Stimulated activated CD8-positive, alpha-beta memory T cell treated with anti-CD3 and anti-CD28 coated beads, Interleukin-15, amount 100 ng/mL, for 48 hours (primary cell): ENCODE measurements at places on chromosomes 1 and 21.
A peak's percentile ranks its signal among the peaks of the same experiment; 100 is the strongest.

- DNase-seq, result no peak
Measured at GRCh38 chr1:70041317-70042045, 163.9 kb downstream of the LRRC40 start.

DNA sequence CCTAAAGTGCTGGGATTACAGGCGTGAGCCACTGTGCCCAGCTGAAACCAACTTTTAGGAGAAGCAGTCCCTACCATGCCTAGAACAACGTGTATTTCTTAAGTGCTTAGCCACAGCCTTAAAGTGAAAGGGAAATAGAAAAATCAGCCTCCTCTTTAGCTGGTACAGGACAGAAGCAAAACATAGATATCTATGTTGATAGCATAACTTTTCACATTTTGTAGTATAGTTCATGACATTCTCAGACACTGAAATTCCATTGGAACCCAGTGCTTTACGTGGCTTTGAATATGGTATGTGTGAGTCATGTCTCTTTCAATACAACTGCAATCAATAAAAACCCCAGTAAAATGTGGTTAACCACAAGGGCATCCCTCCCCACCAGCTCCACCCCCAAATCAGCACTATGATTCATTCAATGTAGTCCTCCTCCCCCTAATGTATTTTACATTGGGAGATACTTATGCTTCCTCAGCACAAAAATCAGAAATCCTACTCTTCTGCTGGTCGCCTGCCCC lies 32.1 kb downstream of the TGFB2 start:
- DNase-seq, result peak; percentile 58

GRCh38 chr1:66624412-66625060 lies 90.6 kb downstream of the SGIP1 start:
- DNase-seq, result no peak

GRCh38 chr1:25126562-25126961 lies 105.7 kb downstream of the SYF2 start:
- DNase-seq, result no peak

DNA sequence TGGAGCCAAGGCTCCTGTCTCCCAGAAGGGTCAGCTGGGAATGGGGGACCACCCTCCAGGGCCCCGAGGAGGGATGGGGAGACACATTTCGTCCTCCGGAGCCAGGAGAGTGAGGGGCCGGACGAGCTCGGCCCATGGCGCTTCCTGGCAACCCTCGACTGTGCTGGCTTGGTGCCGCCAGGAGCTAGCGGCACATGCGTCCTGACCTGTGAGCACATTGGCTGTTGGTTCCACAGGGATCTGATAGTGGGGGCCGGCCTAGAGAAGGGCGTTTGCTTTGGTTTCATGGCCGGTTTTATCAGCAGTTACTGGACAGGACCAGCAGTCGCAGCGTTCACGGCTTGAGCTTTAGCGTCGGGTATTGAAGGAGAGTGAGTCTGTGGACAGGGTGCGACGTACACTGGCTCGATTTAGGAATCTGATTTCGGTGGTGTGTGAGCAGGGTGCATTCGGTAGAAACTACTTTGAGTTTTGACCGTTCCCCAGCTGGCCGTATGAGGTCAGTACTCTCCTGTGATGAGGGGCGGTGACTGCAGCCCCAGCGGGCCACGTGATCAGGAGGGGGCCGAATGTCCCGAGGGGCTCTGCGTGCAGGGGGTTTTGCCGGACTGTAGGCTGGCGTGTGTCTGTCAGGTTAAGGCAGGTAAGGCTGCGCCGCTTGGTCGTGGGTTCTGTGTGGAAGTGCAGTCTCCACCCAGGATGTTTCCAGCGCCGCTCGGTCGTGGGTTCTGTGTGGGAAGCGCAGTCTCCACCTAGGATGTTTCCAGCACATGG lies 18.7 kb downstream of the FAAP20 start:
- no peak for DNase-seq

- DNase-seq, result no peak
Measured at GRCh38 chr1:3998086-3998485, 98.0 kb upstream of the C1orf174 start.

DNA sequence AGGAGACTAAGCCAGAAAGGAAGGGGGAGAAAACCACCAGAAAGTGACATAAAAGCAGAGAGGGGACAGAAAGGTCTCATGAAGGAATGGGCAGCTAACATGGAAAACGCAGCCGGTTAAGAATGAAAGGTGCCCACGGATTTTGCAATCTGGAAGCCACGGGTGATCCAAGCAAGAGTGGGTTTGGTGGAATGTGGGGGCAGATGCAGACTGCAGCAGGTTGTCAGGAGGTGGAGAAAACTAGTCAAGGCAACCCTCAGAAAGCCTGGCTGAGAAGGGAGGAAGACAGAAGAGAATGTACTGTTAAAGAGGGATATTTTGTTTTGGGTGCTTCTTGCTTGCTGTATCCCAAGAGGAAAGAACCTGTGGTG lies 12.6 kb upstream of the SMIM12 start:
- no peak for DNase-seq

GRCh38 chr1:194369622-194370021 lies 1183.2 kb upstream of the B3GALT2 start:
- no peak for DNase-seq

- DNase-seq, result no peak
Measured at GRCh38 chr1:152899027-152899426, 9.3 kb upstream of the IVL start.

DNA sequence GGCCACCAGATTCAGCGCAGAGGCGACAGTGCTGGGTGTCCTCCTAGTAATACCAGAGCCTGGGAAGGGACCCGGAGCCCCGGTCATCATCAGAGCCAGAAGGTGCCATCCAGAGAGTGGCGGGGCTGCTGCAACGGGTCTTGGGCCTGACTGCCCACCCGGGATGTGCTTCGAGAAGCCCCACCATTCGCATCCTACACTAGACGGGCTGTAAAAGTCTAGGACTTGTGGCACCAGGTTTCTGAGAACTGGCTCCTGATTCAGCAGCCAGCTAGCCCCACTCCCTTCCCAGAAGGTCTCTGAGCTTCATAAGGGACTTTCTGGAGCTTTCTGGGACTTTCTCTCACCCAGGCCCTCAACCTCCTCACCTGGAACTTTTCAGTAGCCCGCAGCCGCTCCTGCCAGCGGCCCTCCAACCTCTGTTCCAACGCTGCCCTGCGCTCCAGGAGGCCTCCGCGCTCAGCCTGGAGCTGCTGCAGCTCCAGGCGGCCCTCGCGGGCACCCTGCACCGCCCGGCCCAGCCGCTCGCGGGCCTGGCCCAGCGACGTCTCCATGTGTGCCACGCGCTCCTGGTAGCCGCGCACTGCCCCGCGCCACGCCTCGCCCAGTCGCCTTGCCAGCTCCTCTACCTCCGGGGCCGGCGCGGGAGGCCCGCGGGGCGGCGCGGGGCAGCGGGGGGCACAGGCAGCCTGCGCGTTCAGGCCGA lies 940 bp downstream of the NES start:
- DNase-seq, result no peak

GRCh38 chr1:219415433-219415832 lies 197.5 kb downstream of the ZC3H11B start:
- DNase-seq, result no peak

- DNase-seq, result no peak
Measured at GRCh38 chr1:88708011-88708410, 23.9 kb downstream of the PKN2 start.

- no peak for DNase-seq
Measured at GRCh38 chr1:230328342-230329015, 97.7 kb downstream of the PGBD5 start.

GRCh38 chr1:161069731-161070270 lies at the start of gene ARHGAP30:
TSS of gene ARHGAP30 (minus strand) at chr1:161069891. CDS start at chr1:161069624, 267 bp downstream.
- peak; percentile 86 for DNase-seq

- DNase-seq, result no peak
Measured at GRCh38 chr1:185166106-185166505, 9.1 kb downstream of the SWT1 start.

DNA sequence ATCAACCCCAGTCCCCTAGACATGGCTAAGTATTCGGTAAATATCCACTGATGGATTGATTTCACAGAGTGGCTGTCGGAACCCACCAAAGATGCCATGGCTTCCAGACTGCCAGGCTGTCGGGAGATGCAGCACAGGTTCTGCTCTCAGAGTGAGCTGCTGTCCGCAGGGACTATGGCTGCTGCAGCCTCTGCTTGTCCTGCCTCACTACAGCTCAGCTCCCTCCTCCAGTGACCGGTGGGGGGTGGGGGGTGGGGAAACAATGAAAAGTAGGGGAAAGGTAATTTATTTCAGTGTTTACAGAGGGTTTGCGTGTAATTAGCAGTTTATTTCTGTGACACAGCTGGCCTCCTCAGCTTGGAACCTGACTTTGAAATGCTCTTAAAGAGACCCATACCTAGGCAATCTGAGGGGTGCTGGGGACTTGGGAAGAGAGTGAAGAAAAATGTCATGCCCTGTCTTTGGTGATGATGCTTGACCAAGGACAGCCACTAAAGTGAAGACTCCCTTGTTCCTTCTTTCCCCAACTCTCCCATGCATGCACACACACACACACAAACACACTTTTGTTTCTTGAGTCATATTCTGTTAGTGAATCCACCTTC lies 109.0 kb downstream of the CACNA1E start:
- no peak for DNase-seq

GRCh38 chr1:152348447-152348846 lies 11.4 kb downstream of the FLG2 start:
- no peak for DNase-seq

- DNase-seq, result no peak
Measured at GRCh38 chr1:235950318-235950717, 83.6 kb upstream of the LYST start.

DNA sequence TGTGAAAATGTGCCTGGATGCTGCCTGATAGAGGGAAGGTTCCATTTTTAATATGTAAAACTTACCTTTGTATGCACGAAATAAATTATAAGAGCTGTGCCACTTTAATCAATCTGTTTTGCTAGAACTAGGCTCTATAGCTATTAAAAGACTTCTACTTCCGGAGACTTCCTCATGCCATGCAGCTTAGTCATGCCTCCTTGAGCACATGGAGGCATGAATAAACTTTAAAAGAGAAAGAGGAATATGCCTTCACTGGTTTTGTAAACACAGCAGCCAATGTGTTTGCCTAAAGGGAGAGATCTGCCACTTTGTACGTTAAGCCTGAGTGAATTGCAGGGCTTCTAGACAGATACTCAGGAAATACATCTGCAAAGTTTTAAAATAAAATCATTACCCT lies 604.6 kb downstream of the LRRIQ3 start:
- DNase-seq, result no peak
